BE2C (cell line): ENCODE measurements at places on chromosomes 4 and X.

GRCh38 chrX:131288738-131289511 is at the start of gene IGSF1:
TSS of gene IGSF1 (minus strand) at chrX:131289306. CDS start at chrX:131286674, 2,632 bp downstream.
- DNase-seq = peak; percentile 31

DNA sequence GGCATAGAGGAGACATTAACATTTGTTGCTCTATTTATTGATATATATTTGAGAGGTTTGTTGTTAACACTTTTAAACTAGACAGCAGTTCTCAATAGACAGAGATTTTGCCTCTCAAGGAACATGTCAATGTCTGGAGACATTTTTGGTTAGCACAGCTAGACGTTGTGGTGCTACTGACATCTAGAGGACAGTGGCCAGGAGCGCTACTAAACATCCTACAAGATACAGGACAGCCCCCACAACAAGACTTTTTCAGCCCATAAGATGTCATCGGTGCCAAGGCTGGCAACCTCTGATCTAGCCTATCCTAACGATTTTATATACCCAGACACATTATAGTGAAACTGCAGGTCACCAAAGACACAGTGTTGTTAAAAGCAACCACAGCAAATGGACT is 18.4 kb upstream of the CTSO start:
- DNase-seq = no peak

DNA sequence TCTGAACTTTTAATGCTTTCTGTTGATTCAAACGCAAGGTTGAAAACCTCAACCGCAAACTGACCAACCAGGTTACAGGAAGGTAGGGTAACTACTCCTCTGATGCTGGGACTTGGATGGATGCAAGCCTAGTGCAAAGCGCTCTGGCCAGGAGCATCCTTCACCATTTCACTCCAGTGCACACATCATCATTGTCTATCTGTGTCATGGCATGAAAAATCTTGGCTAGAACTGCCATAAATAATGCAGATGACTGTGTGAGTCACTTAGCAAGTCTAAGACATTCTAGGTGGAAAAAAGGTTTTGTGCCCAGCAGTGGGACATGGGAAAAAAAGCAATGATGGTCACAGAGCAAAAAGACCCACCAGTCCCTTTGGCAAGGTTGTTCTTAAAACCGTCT is 10.9 kb downstream of the ADGRA3 start:
- no peak for DNase-seq

- DNase-seq = no peak
Observed at GRCh38 chrX:11995146-11995545, 143.1 kb upstream of the FRMPD4 start.

GRCh38 chrX:120560405-120560841 is 339 bp downstream of the CUL4B start:
- DNase-seq = peak; percentile 16
